NCI-H1105 treated with DMSO at 0.1 percent for 48 hours (cell line): ENCODE measurements at places on chromosomes 16 and 17.

- no peak for DNase-seq
Measured at GRCh38 chr16:525520-526180, 1.9 kb upstream of the CAPN15 start.

GRCh38 chr16:80014241-80014939, 413.9 kb upstream of the MAF start:
- DNase-seq: no peak

DNA sequence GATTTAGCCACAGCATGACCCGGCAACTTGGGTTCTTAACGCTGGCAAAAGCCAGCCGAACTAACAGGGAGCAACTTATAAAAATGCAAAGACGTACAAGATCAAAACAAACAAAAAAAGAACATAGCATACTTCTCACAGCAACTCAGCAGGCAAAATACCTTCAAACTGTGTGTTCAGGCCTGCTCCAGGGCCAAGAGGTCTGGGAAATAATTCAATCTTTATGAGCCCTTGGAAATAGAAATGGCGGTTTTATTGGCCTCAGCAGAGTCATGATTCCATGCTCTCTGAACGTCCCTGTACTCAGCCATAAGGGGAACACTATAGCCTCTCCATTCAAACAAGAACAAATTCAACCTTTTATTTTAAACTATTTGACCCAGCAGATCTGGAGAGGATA, 101.3 kb upstream of the C17orf78 start:
- no peak for DNase-seq

DNA sequence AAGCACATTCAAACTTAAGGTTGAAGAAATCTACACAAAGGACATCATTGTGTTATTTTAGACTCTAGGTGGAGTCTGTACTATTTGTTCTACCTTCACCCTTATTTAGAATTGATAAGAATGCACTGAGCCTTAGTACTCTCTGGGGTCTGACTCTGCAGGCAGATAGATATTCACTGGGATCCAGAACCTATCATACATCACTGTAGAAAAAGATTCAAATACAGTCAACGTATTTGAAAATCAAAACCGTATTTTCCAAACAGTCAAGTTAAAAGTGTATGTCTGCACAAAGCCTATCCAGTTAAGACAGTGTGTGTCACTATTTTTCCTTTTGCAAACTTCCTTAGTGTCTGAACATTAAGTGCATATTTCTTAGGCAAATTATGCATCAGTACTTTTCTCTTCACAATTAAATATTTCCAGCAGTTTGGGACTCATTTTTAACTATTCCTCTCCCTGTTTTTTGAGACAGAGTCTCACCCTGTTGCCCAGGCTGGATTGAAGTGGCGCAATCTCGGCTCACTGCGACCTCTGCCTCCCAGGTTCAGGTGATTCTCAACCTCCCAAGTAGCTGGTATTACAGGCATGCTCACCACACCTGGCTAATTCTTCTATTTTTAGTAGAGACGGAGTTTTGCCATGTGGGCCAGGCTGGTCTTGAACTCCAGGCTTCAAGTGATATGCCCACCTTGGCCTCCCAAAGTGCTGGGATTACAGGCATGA, 22.3 kb downstream of the MOSMO start:
- DNase-seq: no peak

DNA sequence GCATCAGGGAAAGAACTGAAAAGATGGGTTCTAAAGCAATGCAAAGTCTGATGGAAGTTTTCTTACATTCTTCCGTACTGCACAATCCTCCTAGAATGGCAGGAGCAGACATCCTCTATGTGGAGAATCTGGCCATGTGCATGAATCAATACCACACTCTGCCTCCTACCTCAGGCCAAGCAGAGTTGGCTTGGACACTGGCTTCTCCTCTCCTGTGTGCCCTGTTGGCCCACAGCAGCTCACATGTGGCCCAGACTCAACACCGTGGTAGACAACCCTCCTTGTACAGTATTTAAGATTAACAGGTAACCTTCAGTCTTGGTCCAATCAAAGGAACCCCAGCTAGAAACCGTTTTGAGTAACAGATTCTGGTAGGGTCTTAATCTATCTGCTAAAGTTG, 101.9 kb downstream of the ZFHX3 start:
- DNase-seq: no peak

DNA sequence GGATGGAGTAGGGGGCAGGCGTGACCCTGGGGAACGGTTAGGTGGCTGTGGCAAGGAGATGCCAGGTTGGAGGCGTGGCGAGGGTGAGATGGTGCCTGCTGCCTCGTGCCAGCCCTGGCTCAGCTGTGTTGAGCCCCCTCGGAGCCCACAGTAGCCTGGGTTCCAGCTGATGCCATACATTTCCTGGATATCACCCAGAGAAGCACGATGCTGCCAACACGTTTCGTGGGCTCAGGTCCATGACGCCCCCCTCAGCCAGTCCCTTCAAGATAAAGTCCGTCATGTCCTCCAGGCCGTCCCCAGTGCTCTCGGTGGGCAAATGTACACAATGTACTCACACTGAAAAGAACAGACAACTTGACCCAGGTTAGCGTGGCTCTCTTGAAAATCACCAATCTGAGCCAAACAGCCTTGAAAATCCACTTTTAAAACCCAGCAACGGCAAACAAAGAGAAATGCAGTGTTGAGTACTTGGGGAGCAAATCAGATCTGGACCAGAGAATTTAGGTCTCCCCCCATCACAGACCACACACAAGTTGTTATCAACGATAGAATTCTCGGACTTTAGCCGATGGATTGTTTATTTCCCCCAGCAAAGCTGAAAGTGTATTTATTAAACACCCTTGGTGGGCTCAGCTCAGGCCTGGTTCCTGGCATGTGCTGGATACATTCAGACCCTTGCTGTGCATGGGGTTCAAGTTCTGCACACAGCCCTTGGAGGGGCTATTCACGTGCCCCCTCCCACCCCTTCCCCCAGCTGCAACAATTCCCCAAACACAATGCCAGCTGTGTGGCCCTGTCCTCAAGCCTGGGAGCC, 102.8 kb upstream of the PLCG2 start:
- no peak for DNase-seq

GRCh38 chr16:71409011-71409775, 32.7 kb downstream of the TLE7 start:
- no peak for DNase-seq

DNA sequence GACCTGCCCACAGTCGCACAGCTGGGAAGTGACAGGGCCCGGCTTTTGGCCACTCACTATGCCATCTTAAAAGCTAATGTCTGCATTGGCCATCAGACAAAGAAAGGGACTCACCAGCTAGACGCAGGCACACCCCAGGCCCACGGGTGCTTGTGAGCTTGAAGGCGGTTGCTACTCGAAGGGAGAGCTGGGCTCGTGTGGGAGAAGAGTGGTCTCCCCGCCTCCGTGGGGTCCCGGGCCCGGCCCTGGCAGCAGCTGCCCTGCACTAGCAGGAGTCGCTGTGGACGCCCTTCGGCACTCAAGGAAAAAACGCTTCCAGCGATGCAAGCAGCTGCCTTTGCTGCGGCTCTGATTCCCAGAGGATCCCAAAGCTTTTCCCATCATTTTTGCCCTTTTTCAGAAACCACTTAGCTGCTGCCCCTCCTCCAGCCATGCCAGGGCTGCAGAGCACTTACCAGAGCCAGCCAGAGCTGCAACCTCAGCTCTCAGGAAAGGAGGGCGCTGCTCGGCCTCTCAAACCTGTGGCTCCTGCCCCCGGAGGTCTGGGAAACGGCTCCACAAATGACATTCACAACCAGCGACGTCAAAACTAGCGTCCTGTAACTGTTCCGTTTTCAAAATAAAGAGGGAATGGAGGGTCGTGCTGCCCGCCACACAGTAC, 12.3 kb downstream of the TRPV1 start:
- no peak for DNase-seq

DNA sequence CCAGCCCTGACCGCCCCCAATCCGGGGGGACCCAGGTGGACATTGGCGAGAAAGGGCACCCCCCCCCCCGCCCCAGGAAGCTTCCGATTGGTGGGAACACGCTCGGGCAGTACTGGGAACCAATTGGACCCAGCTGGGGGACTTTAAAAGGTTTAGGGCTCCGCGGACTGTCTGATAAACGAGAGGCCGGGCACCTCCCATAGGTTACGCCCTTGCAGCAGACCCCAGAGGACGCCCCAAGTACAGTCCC, 245 bp downstream of the TMEM256 start:
- DNase-seq: peak; percentile 91

- DNase-seq: no peak
Measured at GRCh38 chr16:88456356-88457292, 3.5 kb downstream of the ZFPM1 start.

- DNase-seq: peak; percentile 8
Measured at GRCh38 chr17:3935140-3935542, 18.9 kb upstream of the P2RX1 start.

- DNase-seq: no peak
Measured at GRCh38 chr16:4594433-4595410, 20.0 kb downstream of the UBALD1 start.

GRCh38 chr17:80798595-80799537, 192.8 kb upstream of the CHMP6 start:
- no peak for DNase-seq

GRCh38 chr17:31408586-31408985, 17.1 kb downstream of the RAB11FIP4 start:
- DNase-seq: no peak

DNA sequence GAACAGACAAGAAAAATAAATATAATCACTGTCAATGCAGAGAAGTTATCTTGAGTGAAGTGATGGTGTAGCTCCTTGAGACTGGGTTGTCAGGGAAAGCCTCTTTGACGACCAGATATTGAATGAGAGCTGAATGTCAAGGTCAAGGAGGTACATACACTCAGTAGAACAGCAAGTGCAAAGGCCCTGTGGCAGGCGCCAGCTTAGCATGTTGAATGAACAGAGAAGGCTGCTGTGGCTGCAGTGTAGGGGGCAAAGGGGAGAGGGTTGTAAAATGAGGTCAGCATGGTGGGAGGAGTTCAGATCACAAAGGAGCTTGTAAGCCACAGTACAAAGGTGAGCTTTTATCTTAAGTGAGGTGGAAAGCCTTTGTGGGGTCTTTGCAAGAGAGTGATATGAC, 111.5 kb downstream of the ZFHX3 start:
- DNase-seq: no peak

DNA sequence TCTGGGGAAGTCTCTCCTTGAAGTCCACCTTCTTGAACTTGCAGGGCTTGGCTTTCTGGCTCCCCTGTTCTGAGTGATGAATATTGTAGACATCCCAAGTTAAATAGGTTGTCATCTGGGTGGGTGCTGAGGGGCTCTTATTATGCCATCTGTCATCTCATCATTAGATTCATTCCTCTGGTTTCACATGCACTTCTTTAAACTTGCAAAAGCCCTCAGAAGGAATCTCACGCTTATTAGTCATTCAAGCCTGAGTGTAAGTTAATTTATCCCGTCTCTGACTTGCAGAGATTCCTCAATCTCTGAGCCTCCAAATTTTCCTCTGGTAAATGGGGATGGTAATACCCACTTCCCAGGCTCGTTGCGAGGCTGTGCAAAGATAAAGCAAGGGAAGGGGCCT, 5.7 kb downstream of the MGAT5B start:
- DNase-seq: no peak

- no peak for DNase-seq
Measured at GRCh38 chr17:57935833-57936807, 19.1 kb downstream of the CUEDC1 start.

- no peak for DNase-seq
Measured at GRCh38 chr16:57651344-57652333, 16.5 kb upstream of the ADGRG3 start.

GRCh38 chr16:46832757-46833459, 1.9 kb upstream of the C16orf87 start:
- DNase-seq: no peak

DNA sequence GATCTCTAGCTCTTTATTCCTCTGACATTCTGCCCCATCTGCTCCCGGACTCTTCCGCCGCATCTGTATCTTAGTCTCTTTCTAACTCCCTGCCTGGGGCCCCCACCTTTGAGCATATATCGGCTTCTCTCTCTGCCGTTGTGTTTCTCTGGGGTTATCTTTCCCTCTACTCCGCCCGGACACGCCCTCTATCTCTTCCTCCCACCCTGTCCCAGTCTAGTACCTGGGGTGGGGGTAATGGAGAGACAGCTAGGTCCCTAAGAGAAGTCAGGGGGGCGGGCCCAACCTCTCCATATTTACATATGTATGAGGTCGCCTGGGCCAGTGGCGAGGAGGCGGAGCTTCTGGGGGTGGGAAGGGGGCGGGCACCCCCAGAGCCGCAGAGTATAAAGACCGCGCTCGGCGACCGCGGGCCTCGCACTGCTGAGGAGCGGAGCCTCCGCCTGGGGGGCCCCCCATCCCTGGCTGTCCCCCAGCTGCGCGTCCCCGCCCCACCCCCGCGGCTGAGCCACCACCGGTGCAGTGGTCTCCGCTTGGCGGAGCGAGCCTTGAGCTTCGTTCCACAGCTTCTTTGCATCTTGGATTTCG, at the start of gene ATP1B2:
ATP1B2 (plus strand) TSS at position 418 of the 588 bp plus-strand sequence. CDS start 593 bp downstream, outside the sequence.
- DNase-seq: peak; percentile 60

DNA sequence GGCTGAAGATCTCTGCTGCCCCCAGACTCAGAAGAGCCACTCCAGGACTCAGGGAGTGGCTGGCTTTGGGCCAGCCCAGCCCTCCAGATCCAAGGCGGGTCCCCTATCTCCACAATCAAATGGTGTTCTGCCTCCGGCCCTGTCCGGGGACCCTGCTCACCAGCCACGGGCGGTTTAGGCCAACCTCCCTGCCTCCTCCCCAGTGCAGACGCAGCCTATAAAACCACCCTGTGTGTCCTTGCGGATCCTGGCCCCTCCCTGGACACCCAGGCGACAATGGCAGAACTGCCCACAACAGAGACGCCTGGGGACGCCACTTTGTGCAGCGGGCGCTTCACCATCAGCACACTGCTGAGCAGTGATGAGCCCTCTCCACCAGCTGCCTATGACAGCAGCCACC, at the start of gene SLC12A3:
SLC12A3 (plus strand) TSS at position 248 of the 400 bp plus-strand sequence; CDS start at position 277, 29 bp downstream.
- DNase-seq: no peak

DNA sequence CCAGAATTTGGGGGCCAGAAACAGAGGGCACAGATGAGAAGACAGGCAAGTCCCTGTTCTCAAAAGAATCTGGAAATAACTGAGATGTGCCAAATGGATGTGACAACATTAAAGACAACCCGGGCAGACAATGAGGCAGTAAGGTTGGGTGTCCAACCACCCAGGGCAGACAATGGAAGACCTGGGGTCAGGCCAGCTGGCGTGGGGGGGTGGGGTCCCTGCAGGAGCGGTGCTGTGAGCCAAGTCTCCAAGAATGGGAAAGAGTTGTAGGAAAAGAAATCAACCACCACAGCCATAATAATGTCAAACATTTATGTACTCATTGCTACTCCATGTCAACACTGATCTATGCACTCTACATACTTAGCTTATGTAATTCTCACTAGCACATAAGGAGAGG, 203.3 kb downstream of the C16orf78 start:
- no peak for DNase-seq

DNA sequence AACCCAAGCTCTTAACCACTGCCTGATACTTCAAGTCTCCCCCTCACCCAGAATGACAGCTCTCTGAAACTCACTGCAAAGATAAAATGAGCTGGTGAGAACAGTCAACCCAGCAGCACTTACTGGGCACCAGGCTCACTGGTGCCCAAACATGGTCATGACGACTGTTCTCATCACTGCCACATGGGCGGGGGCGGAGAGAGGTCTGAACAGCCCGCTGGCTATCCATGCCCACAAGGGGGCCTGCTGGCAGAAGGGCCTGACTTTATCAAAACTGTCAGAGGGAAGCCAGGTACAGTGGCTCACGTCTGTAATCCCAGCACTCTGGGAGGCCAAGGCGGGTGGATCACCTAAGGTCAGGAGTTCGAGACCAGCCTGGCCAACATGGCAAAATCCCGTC, 4.0 kb downstream of the MYBBP1A start:
- no peak for DNase-seq
